ENCODE measurements at places on chromosomes 2 and 18.
A peak's percentile ranks its signal among the peaks of the same experiment; 100 is the strongest.

GRCh38 chr2:84383271-84383670 is 75.8 kb downstream of the SUCLG1 start:
- DNase-seq: no peak

DNA sequence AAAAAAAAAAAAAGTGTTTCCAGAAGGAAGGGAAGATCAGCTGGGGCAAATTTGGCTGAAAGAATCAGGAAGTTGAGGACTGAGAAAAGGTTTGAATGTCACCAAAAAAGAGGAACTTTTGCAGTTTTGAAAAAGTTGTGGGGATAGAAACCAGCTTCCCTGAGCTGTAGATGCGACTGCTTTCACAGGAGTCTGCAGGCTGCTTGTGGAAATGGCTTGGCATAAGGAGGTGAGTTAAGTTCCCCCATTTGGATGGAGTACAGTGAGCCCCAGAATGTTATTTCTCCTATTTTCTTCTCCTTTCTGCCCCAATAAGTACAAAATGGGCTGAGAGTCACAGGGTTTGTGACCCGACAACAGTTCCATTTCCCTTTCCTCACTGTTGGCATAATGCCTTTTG is 16.5 kb upstream of the ME2 start:
- no peak for DNase-seq

GRCh38 chr2:58649756-58650155 is 408.6 kb upstream of the FANCL start:
- DNase-seq: no peak

- DNase-seq: peak; percentile 10
Measured at GRCh38 chr2:44244135-44244871, 31.0 kb upstream of the SLC3A1 start.

DNA sequence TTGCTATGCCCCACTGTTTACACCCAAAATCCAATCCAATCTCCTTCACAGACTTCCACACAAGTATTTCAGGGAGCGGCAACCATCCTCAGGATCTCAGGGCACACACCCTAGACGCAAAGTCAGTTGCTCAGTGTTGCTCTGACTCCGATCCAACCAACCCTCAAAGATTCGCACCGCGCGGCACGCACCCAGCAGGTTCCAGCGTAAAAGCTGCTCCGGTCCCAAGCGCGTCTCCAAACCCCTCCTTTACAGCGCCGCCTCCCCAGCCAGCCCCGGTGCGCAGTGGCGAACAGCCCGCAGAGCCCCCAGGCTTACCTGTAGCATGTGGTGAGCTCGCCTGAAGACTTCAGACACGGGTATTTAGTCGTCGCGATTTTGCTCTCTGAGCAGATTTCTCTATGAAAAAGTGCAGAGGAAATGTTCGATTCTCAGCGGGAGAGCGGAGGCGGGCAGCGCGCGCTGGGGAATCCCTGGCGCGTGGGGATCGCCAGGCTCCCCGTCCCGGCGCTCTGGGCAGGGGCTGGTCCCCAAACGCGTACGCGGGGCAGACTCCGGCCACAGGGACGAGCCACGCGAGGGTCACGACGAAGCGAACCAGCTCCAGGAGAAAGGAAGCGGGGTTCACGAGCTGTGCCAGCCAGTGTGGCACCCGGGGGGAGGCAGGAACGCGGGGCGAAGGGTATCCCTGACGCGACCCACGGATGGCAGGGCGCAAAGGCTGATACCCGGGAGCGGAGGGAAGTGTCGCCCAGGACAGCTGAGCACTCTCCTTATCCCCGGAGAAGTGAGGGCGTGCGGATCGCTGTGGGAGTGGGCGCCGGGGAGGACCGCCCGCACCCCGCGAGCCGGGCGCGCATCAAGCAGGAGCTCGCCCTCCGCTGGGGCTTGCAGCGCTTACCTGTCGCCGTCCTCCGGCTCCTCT is 650 bp downstream of the CCBE1 start:
- DNase-seq: no peak

- DNase-seq: peak; percentile 99
Measured at GRCh38 chr18:11980494-11981191, 664 bp upstream of the IMPA2 start.

DNA sequence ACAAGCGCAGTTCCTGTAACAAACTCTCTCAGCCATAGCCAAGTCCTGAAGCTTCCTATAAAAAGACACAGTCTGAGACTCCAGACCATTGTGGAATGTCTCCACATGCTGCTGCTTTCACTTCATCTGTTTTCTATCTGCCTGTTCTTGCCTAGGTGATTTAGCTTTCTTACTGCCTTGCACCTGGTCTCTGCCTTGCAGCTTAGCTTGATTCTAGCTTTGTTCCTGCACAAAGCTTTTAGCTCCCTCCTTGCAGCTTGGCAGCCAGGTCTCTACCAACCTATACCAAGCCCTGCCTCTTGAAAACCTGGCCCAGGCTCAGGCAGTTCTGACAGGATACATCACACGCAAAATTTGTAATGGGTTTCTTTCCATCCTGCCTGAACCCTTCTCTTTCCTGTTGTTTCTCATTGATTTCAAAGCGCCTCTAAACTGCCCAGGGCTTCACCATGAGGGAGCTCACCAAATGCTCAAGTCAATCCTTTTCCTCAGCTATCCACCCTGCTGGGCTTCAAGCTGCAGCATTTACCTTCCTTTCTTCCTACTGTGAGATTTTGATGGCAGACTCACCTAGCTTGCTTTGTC is 941.3 kb upstream of the NXPH2 start:
- no peak for DNase-seq

DNA sequence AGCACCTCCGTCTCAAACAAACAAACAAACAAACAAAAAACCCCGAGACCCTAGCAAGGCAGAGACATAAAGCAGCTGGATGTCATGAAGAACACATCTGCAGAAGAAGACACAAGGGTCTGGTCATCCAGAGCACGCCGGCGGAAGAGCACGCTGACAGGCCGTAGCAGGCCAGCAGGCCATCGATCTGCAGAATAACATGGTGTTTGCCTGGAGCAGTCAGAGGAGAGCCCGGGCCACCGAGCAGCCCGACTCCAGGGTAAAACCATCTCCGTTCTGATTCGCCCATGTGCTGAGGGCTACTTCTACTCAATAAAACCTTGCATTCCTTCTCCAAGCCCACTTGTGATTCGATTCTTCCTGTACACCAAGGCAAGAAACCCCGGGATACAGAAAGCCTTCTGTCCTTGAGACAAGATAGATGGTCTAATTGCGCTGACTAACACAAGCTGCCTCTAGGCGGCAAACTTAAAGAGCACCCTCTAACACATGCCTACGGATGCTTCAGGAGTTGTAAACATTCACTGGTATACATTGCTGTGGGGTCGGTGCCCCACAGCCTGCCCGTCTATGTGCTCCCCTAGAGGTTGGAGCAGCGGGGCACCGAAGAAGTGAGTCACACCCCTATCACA is 549.8 kb upstream of the NRXN1 start:
- DNase-seq: no peak

GRCh38 chr2:236976266-236977062 is 109.2 kb upstream of the COPS8 start:
- no peak for DNase-seq

DNA sequence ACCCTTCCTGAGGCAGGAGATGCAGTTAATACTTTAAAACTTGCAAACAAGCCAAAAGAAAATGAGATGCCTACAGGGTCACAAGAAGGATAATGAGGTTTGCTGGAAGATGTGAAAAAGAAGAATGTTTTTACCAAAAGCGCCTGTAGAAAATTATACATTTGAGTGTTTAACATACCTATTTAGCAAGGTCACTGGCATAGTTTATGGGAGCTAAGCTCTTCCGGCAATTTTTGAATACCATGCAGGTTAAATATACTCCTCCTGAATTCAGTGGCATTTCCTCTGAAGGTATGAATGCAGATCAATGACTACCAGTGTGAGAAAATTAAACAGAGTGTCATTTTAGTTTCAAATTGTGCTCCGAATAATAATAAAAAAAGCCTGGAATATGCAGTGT is 21.2 kb upstream of the MAP3K20 start:
- DNase-seq: no peak

DNA sequence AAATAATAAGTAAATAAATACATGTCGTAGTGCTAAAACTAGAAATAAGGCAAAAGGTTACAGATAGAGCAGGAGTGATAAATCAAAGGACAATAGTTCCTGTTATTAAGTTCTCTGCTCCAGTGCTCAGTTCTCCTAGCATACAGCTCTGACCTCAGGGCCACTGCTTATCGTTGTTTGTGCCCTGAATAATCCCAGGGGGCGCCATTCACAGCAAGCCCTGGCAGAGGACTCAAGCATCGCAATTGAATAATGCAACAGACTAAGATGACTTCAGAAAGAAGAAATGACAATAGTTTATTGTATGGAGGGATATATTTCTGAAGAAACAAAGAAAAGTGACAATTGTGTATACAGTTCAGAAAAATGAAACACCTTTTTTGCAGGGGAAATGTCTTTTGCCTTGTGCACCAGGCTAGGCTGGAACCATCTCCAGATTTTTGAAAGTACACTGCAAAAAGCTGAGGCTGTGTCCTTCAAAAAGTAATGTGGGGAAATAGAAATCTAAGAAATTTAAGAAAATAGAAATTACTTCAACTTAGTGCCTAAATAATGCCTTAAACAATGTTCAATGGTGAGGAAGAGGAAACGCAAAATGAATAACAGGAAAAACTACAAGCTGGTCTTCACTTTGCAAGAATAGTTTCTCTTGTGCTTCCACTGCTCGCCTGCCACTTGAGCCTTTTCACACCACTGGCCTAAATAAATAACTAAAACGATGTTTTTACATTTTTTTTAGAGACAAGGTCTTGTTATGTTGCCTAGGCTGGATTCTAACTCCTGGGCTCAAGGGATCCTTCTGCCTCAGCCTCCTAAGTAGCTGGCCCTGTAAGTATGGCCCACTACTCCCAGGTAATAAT is 19.0 kb upstream of the CCNYL1 start:
- DNase-seq: peak; percentile 15

DNA sequence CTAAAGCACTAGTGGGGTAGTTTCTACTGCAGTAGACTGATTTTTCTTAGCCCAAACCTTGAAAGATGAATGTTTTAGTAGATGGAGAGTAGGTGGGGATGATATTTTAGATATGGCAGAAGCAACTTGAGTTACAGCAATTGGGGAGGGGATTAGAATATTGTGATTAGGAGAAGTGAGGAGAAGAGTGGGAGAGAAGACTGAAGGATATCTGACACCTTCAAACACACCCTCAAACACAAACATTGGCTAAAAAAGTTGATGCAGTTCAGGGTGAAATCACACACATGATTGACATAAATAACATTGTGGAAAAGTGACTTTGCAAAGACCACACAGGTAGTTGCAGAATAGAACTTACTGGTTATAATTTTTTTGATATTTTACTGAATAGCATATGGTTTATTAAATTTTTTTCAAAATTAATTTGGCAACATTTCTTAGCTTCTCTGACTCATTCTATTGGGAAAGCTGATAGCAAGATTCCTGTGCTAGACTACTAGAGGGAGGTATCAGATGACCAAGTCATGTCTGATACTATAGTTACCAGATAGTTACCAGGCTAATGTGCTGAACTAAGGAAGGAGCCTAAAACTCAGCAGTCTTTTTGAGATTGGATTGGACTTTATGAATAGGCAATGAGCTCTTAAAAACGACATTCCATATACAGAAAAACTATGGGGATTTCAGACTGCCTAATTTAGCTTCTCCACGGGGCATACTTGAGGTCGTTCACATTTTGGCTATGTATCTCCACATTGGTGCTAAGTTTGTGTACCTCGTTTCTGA is 73.0 kb downstream of the ACTR3 start:
- DNase-seq: no peak

DNA sequence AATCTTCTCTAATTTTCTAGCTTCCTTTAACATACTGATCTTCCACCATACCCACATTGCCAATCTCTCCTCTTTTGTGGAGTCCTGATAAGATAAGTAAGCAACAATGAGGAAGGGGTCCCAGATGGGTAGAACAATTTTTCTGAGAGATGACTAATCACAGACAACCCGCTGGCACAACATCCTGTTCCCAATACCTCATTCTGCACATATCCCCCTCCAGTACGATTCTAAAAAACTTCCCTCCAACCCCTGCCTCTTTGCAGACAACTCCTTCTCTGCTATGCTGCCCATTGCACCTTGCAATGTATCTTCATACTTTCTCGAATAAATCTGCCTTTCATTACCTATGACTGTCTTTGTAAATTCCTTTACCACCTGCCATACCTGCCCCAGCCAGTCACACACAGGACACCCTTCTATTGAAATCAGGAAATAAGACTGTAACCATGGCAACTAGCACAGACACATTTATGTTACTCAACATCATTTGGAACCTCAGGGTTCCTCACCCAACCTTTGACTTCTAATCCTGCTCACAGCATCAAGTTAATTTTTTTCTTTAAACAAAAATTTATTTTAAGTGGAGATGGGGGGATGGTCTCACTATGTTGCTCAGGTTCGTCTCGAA is 7.4 kb upstream of the EXOC6B start:
- no peak for DNase-seq

DNA sequence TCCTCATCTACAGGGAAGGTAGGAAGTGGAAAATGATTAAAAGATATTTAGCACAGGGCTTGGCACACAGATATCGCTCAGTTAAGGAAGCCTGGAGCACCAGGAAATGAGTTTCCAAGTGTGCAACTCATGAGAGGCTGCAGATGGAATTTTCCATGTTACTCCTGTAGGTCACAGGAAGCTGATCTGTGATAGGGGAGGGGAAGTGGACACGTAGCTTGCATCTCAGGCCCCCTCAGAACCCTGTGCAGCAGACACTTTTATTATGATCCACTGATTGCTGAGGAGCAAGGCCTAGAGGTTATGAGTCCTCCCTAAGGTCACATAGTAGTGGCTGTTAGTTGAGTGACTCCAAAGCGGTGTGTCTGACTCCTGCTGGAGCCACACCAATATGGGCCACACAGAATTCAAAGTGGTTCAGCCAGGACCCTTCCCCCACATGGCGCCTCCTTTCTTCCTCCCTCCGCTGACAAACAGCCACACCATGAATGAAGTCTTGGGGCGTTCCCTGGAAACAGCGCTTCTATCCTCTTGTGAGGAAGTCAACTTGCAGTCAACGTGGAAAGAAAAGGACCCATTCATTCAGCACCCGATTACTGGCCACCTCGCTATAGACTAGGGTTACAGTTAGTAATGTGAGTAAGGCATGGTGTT is 21.5 kb downstream of the DYSF start:
- no peak for DNase-seq

GRCh38 chr2:14072338-14072737 is 560.2 kb upstream of the LRATD1 start:
- no peak for DNase-seq

- no peak for DNase-seq
Measured at GRCh38 chr2:60934165-60934722, 52.9 kb downstream of the REL start.
